ENCODE measurements at places on chromosomes 7 and 10.

GRCh38 chr7:55556031-55556430 is 16.3 kb downstream of the VOPP1 start:
- DNase-seq, result no peak

DNA sequence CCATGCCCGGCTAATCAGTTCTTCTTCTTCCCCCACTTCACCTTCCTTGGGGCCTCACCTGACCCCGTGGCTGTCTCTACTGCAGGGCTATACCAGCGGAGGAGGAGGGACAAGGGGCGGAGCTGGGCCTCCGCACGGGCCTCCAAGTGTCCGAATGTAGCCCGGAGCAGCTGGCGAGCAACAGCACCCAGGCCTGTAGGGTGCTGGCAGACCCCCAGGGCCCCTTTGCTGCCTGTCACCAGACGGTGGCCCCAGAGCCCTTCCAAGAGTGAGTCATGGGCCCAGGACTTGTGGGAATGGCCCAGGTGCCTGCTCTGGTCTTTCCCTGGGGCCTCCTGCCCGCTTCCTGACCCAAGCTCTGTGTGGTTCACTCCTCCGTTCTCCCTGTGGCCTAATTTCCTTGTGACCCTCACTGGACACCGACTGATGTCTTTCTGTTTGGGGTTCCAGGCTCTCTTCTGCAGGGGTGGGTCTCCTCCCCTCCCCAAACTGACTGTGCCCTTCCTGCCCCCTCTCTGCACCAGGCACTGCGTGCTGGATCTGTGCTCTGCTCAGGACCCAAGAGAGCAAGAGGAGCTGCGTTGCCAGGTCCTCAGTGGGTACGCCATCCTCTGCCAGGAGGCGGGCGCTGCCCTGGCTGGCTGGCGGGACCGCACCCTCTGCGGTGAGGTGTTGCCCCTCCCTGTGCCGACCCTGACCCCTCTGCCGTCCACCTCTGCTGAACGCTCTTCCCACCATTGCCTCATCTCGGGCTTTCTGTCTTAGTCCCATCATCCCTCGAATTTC is 35.2 kb downstream of the EPHB4 start:
- DNase-seq, result no peak

- no peak for DNase-seq
Measured at GRCh38 chr10:116926426-116926825, 77.1 kb downstream of the ENO4 start.

- no peak for DNase-seq
Measured at GRCh38 chr10:73946253-73947145, 35.6 kb downstream of the PLAU start.

- DNase-seq, result no peak
Measured at GRCh38 chr10:101293007-101293723, 60.8 kb upstream of the BTRC start.

DNA sequence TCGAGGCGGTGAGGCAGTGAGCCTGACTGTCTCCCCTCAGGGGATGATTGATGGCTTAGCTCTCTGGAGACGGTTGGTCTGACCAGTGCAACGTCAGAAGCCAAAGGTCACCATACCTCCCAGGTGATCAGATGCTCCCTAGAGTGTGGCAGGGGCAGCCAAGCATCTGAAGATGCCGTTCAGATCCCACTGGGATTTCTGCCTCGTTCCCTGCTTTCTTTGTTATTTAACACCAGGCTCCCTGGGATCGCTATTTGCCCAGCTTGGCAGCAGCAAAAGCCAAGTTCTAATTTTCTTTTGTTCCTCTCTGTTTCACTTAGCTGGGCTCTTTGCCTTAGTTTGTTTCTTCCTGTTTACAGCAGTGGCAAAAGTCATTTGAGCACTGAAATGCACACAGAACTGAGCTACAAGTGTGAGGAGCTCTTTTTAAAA is 53.5 kb upstream of the SVIL start:
- DNase-seq, result no peak
